Uterus (tissue), 4 donors: ENCODE measurements at places on chromosomes 3 and 15. TPM values are rescaled to one million over a fixed set of nuclear protein-coding genes. Genes with fewer than 3 reads are reported as not detected.

DNA sequence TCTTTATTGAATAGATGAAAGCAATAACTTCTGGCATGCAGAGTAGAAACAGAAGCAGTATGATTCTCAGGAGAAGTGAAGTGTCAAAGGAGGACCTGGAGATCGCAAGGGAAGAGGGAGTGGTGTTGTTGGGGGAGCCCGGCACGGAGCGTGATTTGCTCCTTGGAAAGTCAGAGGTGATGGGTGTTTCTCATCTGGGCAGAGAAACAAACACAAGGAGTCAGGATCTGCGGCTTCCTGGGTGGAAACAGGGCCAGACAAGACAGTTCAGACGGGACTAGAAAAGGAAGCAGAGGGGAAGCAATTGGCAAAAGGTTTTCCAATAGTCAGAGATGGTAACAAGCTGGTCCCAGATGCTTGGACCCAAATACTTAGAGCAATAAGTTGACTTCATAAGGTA is 34.4 kb upstream of the CCDC80 start:
- peak; percentile 31 for DNase-seq

- peak; percentile 80 for DNase-seq
Measured at GRCh38 chr15:68578175-68578979, 416 bp upstream of the CORO2B start.

The DUOXA2 gene
- total RNA-seq: not detected

The ITIH1 gene
- total RNA-seq: 0.18 TPM

GRCh38 chr3:193645806-193646205 is 52.8 kb downstream of the OPA1 start:
- DNase-seq: no peak
